ENCODE measurements at places on chromosomes 16 and 17.

- DNase-seq, result no peak
These were observed 8.9 kb downstream of the CNGB1 start for GRCh38 chr16:57962046-57962445.

DNA sequence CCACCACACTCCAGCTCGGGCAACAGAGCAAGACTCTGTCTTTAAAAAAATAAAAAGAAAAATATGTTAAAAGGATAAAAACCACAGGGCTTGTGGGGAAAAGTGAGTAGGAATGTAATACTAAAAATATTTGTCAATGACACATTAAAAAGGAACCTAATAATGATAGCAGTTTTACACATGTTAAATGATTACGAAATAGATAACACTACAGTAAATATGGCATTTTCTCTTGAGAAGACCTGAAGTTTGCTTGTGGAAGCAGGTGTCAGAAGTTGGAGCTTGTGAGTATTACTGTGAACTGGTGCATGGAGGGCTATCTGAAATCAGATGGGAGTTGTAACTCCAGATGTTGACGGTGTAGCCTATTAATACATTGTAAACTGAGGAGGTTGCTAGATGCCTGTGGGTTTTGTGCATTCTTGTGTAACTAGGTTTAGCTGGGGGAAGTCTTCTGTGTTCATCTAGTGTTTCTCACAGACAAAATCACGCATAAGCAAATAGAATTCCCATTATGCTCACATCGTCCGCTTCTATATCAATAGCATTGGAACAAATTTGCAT is 44.2 kb upstream of the CLEC18A start:
- no peak for DNase-seq

GRCh38 chr16:8828541-8829165 is 31.0 kb downstream of the PMM2 start:
- no peak for DNase-seq

GRCh38 chr17:12463102-12463501 is 202.6 kb upstream of the MYOCD start:
- no peak for DNase-seq

DNA sequence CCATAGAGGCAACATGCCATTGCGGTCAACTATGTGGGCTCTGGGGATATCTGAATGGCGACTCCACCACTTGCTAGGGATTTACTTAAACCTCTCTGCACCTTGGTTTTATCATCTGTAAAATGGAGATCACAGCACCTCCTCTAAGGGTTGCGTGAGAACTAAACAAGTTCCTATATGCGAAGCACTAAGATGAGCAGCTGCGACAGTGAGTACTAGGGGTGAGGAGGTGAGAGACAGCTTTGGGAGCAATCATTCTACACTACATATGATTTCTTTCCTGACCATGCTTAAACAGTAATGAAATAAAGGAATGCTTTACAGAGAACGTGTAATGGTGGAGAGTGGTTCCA is 61.4 kb downstream of the CREBBP start:
- no peak for DNase-seq

DNA sequence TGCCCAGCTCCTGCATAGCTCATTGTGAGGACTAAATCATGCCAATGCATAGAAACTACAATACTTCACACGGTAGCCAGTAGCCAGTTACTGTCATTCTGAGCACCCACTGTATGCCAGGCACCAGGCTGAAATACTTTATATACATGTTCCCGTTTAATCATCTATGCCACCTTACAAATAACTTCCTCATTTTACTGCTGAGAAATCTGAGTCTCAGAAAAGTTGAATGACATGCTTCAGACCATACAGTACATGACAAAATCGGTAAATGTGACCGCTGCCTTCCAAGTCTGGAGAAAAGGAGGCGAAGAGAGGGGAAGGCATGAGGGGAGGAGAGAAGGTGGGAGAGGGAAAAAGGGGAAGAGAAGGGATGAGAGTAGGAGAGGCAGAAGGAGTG is 9.2 kb upstream of the TLCD3B start:
- DNase-seq, result no peak

- DNase-seq, result no peak
These were observed 14.5 kb upstream of the APRT start for GRCh38 chr16:88826070-88826840.

- DNase-seq, result no peak
These were observed 204.8 kb downstream of the MSI2 start for GRCh38 chr17:57461082-57461481.

GRCh38 chr17:45171338-45172231 is 9.9 kb downstream of the HEXIM2 start:
- DNase-seq, result no peak

- no peak for DNase-seq
These were observed 24.6 kb upstream of the KCNJ12 start for GRCh38 chr17:21351366-21352065.

- no peak for DNase-seq
These were observed 65.5 kb upstream of the DOC2B start for GRCh38 chr17:246851-247421.

- DNase-seq, result no peak
These were observed 3.0 kb downstream of the UBE2I start for GRCh38 chr16:1312467-1312816.

DNA sequence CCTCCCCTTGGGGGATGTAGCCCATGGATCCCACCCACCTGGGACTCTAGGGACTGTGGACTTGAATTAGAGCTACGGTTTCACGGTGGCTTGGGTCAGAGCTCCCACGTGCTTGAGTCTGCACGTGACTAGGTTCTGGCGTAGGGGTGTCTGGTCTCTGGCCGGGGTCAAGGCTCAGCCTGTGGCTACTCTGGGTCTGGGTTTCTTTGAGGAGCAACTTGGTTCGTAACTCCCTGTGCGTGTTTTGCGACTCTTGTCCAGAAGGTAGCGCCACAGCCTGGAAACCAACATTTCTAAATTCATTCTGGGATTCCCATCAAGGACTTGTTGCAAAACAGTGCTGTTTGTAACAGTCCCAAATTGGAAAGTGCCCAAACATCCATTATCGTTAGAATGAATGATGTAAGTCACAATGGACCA is 470 bp upstream of the GGT6 start:
- DNase-seq, result no peak

- DNase-seq, result no peak
These were observed 24.7 kb upstream of the CCL2 start for GRCh38 chr17:34230342-34230741.

GRCh38 chr17:65173976-65174683 is 37.0 kb downstream of the RGS9 start:
- no peak for DNase-seq

GRCh38 chr16:4347010-4347409 is 4.1 kb downstream of the PAM16 start:
- DNase-seq, result no peak

- DNase-seq, result no peak
These were observed 294.7 kb downstream of the IRF8 start for GRCh38 chr16:86193528-86194193.

- DNase-seq, result no peak
These were observed 165.3 kb downstream of the MRTFB start for GRCh38 chr16:14236401-14236800.

DNA sequence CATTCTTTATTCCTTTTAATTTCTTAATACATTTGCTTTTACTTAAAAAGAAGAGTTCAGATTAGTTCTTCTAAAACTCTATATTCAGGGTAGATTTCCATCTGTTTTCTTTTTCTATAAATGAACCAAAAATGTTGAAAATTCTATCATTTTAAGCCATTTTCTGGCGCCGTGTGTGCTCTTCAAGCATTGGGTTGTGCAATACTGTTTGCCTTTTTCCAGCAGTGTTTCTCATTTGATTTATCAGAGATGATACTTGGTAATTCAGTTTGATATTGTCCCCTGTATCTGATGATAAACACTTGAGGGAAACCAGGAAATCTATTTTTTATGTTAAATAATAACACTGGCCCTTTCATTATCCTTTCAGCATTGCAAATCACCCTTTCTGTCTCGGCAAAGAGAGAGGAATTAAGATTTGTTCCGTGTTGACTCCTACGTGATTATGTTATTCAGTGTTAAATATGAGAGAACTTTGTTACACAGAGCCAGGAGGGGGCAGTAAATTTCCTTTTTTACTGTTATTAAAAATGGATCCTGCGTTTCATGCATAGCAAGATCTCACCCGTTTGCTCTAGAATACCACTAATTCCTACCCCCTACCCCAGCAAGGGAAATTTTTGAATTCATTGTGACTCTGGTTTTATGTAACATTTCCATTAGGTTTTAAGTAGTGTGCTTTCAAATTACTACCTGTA is 606.9 kb upstream of the RBFOX1 start:
- no peak for DNase-seq

All from stimulated activated naive CD4-positive, alpha-beta T cell (primary cell).